ENCODE measurements at places on chromosomes 4 and X.

- DNase-seq, result no peak
Observed at GRCh38 chrX:153334654-153335295, 822 bp downstream of the ZNF275 start.

DNA sequence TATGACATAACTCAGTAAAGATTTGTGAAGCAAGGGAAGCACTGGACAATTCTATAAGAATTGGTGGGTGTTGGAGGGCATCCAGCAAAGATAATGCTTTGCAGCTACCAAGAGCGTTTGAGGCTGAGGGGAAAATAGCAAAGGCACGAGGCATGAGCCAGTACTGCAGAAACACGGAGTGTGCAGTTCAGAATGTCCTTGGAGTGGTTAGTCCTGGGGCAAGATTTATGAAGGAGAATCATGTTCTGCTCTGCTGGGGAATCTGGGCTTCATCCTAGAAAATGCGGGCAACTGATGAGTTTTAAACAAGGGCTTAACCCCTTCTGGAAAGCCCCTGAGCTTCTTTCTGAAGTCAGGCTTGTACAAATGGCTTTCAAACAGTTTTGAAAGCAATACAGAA, 452.5 kb downstream of the IL15 start:
- DNase-seq, result no peak

GRCh38 chr4:44845309-44845708, 119.0 kb upstream of the GNPDA2 start:
- DNase-seq, result no peak

DNA sequence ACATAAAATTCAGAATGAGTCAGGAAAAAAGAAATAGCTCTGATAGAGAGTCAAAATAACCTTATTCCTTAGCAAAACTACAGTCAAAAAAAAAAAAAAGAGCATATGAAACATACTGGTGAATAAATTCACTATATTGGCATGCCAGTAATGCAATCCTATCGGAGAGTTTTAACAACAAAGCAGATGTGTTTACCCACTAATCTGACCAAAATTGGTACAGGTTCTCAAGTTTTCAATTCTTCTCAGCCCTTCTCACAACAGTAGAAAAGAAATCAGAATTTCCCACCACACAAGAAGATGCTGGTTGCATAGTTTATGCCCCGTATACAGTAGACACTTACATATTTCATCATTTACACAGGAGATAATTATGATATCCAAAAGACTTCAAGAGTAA, 59.4 kb downstream of the LCORL start:
- no peak for DNase-seq

DNA sequence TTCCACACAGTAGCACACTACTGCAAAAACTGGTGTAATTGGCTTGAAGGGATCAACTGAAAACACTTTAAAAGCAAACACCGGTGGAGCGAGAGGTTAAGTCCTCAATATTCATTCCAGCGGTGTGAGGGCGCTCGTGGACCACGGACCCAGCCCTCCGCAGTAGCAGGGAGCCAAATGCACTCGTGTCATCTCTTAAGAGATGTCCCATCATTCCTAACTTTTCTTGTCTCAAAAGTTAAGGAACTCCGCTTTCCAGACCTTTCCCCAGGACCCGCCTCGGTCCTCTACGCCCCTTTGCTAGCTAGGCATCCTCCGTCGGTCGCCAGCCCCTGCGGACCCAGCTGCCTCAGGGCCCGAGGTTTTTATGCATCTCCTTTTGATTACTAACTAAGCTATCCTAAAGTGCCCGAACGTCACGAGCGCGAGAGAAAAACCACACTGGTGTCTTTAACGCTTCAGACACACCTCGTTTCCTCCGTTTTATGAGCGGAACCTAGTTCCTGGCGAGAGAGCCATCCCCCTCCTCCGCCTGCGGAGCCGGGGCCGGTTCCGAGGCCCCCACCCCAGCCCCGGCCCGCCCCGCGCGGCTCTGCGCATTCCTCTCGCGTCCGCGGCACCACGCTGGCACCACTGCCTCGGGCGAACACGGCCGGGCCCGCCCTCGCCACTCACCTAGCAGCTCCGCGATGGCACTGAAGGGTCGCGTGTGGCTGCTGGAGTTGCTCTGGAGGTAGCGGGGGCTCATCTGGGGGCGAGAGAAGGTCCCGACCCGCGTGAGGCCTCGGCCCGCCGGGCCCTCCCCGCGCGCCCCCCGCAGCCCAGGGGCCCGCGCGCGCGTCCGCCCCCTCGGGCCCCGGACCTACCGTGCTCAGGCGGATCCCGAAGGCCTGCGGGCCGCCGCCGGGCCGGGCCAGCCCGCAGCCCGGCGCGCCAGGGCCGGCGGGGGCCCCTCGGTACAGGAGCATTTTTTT, 723 bp downstream of the MORC4 start:
- DNase-seq, result peak; percentile 45

GRCh38 chrX:8849458-8849857, 48.3 kb upstream of the FAM9A start:
- no peak for DNase-seq

DNA sequence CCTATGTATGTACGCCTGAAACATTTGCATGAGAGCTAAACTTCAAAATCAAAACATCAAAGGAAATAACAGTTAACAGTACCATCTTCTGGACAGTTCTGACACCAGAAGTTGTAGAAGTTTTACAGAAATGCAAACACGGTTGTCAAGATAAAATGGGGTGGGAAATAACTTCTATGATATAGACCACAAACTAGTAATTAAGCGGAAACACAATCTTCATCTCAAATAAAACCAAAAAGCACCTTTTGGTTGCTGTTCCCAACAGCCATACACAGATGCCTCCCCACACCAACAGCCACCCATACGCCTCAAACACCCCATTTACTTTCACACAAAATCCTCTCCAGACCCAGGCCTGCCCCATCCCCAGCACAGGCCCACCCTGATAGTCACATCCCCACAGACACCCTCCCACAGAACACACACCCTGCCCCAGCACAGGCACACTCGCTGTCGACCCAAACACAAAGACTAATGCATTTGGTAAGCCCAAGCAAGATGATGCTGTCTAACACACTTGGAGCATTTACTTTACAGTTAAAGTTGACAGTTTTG, 64.3 kb downstream of the TAPT1 start:
- no peak for DNase-seq

GRCh38 chrX:73817393-73818199, 254.6 kb downstream of the CHIC1 start:
- DNase-seq, result no peak

- no peak for DNase-seq
Observed at GRCh38 chr4:118221227-118221800, 131.5 kb downstream of the PRSS12 start.

- no peak for DNase-seq
Observed at GRCh38 chr4:43130228-43131021, 237.9 kb downstream of the GRXCR1 start.

GRCh38 chrX:111634823-111635729, 45.9 kb upstream of the ALG13 start:
- DNase-seq, result no peak
